Substantia nigra (tissue), 51 donors: ENCODE measurements at places on chromosomes 6 and 20.

DNA sequence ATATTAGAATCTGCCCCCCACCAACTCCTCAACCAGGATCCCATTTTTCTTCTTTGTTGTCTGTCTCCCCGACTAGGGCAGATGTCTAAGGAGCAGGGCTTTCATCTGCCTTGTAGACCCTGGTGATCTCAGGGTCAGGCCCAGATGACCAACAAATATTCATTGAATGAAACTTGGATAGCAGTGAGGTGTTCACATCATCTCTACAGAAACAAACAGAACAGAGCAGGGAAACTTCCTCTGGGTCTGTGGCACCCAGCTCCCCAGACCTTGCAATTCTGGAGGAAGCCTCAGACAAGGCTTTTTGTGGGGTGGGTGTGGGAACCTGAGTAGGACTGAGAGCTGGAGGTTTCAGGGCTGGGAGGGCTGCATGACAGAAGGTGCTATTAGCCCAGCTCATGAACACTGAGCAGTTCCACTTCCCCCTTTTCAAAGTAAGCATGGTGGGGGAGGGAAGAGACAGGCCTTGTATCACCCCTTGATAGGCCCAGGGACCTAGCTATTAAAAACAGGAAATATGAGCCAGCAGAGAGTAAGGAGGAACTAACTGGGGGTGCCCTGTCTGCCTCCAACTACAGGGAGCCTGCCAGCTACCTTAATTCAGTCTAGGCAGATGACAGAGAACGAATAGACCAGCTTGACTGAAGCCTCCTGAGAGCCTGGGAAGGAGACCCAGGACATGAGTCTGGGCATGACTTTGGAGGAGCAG lies 37.3 kb upstream of the TOP1 start:
- DNase-seq = no peak

GRCh38 chr6:134517145-134517658 lies 199.3 kb upstream of the SGK1 start:
- no peak for DNase-seq

GRCh38 chr20:1155342-1155741 lies 29.4 kb downstream of the TMEM74B start:
- DNase-seq = no peak

- no peak for DNase-seq
Observed at GRCh38 chr6:143215363-143215762, 154.7 kb downstream of the AIG1 start.

- no peak for DNase-seq
Observed at GRCh38 chr6:41736800-41737555, 1.6 kb upstream of the TFEB start.

GRCh38 chr20:60761056-60761455 lies 491.0 kb upstream of the CDH4 start:
- no peak for DNase-seq

DNA sequence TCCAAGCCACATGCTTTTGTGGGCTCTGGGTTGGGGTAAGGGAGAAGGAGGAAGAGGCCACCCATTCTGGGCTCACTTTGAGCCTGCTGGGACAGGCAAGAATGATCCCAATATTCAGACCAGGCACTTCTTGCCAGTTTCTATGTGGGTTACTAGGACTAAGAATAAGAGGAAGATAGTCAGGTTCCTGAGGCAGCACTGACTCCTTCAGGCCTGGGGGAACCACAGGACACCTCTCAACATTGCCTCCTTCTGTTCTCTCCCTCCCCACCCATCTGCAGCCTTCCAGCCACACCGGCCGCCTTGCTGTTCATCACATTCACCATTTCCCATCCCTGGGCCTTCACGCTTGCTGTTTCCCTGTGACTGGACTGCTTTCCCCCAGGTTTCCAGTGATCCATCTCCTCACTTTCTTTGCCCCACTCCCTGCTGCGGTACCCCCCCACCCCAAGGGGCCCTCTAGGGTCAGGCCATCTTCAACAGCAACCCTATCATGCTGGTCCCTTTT lies 69.2 kb upstream of the SIRPA start:
- DNase-seq = no peak
